Myocyte (in vitro differentiated cells): ENCODE measurements at places on chromosomes 7 and 10. TPM values are rescaled to one million over a fixed set of nuclear protein-coding genes. Genes with fewer than 3 reads are reported as not detected.

DNA sequence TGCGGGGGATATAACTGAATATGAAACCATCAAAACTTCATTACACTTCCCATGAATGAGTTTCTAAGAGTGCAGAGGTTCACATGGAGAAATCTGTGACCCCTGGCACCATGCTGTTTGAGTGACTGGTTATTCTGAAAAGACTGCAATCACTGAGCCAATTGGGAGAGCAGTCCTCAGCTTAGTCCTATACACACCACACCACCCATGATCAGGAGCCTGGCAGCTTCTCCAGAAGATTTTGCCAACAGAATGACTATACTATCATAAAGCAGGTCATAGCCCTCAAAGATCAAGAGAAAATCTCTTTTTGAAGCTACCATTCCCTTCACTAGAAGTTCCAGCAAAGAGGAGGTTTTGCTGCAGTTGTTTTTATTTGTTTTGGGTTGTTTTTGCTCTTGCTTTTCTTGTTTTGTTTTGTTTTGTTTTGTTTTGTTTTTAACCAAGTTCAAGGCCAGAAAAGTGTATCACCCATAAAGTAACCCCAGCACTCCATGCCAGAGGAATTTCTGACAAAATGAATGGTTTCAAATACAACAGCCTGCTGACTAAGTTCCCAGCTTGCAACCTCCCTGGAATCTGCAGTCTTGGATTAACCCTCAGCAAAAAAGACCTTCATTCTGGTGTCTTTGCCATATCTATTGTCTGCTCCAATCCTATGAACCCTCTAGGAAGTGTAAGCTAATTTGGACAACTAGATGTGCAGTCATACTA lies 19.7 kb upstream of the HGF start:
- peak; percentile 21 for DNase-seq

- no peak for DNase-seq
These were observed 47.7 kb downstream of the RBM17 start for GRCh38 chr10:6136215-6137201.

DNA sequence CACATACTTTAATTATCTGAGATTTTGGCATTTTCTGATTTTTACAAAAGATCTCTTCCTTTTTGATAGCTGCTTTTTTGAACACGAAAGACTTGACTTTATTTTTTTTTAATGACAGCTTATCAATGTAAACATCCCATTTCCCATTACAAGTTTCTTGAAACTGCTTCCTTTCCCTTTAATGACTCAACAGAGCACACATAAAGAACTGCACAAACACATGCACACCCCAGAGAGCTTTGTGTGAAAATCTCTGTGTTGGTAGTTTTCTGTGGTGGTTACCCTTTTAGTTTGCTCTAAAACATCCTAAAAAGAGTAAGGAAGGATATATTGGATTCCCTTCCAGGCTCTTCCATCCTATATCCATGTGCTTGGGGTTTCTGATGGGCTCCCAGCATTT lies 125.1 kb upstream of the ZNF32 start:
- no peak for DNase-seq

GRCh38 chr7:106853250-106853908 lies 11.7 kb upstream of the PIK3CG start:
- no peak for DNase-seq

DNA sequence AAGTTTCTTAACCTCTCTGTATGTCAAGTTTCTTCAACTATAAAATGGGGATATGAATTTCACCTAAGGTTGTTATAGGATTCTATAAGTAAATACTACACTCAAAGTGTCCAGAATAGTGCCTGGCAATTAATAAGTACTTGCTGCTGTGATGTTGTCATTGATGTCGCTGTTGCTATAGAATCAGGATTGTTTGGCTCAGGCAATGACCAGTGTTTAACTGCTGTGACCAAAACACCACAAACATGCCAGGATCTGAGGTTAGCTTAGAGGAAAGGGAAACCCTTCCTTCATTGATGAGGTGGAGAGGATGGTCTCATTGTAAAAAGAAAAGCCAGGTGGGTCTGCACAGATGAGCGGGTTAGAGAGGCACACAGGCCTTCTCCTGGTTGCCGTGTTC lies 223.1 kb upstream of the INHBA start:
- no peak for DNase-seq

DNA sequence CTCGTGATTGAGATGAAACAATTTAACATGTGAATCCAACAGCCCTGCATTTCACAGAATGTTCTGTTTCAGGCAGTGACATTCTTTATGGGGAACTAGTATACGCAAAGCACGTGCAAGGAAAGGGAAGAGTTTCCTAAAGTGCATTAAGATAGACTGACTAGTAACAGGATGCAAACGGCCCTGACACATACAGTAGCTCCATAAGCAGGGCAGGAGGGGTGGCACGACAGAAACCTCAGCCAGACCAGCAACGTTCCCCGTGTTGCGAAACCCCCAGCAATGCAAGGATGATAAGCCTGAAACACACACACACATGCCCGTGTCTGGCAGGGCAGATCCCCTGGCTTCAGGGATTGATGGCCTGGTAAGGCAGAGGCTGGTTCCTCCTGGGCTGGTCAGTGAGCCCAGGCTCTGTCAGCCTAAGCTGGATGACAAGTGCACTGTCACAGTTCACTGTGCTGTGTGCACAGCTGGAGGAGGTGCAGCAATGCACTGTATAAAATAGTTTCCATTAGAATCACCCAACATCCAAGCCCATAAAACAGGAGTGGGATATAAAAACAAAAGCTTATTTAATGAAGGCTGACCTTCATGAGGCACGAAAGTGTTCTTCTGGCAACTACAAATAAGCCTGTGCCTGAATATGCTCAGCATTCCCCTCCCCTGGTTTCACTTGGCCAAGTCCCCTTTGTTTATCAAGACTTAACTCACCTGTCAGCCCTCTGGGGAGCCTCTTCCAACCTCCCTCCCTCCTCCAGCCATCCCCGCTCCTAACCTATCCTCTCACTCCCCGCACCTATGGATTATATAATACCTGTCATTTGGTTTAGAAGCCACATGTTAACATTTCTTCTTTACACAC lies 88.8 kb downstream of the GSAP start:
- no peak for DNase-seq

The ITIH2 gene
- not detected in 2 replicates for total RNA-seq
